ENCODE measurements at places on chromosomes 2 and 18.

DNA sequence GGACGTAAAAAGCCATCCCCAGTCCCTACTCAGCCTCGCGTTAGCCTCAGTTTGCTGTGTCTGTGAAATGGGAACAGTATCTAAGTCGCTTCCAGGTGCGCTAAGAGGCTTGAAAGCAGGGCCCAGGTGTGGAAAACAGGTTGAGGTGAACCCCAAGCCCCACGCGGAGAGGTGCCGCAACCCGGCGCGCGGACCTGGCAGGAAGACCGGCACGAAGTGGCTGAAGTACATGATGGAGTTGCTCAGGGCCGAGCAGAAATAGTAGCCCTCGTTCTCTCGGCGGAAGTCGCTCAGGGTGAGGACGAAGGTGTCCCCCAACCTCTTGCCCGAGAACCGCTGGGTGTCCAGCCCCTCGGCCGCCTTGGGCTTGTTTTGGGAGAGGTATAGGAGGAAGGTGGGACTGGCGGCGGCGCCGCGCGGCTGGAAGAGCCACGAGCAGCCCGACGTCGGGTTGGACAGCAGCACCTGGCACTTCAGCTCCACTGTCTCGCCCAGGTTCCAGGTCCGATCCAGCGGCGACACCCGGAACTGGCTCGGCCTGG, 508 bp downstream of the CD8A start:
- no peak for DNase-seq

DNA sequence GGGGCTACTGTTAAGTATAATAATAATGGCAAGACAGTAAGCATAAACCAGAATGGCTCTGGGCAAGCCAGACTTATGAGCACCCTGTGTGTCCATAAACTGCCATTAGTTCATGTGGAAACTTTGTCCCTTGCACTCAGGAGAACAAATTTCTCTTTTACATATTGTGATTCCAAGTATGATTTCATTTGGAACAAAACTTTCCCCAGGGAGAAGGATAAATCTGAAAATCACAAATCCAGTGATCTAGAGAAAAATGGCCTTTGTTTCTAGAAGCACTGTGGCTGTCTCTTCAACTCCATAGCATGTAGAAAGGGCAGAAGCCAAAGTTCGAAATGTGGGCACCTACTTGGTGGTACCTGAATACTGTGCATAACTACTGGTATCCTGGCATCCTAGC, 823.7 kb upstream of the SOX11 start:
- no peak for DNase-seq

DNA sequence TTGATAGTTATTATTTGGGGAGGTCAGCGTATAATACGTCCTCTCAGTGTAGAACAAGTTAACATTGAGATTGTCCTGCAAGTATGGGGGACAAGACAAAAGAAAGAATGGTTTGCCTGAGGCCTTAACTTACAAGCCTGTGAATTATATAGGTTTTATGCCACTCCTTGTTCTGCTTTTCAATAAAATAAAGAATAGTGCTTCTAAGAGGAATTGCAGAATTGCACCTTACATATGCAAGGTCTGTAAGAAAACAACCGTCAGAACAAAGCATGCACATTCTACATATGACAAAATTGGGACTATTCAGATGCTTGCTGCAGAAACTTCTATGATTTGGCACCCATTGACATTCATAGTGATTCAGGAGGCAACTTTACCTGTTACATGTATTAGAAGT, 785.0 kb downstream of the NR4A2 start:
- DNase-seq: no peak

DNA sequence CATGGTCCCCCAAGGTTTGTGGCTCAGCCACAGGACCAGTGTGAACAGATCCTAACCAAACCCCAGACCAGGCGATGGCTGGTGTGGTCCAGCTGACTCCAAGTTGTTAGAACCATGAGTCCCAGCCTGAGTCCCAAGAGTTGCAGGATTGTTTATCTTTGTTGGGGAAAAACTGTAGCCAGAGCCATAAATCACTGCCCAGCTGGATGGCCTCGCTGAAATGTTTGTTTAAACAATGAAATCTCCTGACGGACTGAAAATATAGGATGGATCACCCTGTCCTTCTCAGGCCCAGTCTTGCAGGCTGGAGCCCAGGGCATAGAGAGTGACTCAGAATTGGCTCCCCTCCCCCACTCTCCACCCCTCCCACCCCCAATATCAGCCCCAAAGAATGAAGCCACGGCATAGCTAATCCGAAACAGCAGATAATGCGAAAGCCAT, 36.4 kb downstream of the PKDCC start:
- DNase-seq: no peak

GRCh38 chr2:32633040-32633439, 5.2 kb downstream of the TTC27 start:
- DNase-seq: no peak

- DNase-seq: no peak
These were observed 124.6 kb upstream of the KCNH7 start for GRCh38 chr2:162963156-162963555.

DNA sequence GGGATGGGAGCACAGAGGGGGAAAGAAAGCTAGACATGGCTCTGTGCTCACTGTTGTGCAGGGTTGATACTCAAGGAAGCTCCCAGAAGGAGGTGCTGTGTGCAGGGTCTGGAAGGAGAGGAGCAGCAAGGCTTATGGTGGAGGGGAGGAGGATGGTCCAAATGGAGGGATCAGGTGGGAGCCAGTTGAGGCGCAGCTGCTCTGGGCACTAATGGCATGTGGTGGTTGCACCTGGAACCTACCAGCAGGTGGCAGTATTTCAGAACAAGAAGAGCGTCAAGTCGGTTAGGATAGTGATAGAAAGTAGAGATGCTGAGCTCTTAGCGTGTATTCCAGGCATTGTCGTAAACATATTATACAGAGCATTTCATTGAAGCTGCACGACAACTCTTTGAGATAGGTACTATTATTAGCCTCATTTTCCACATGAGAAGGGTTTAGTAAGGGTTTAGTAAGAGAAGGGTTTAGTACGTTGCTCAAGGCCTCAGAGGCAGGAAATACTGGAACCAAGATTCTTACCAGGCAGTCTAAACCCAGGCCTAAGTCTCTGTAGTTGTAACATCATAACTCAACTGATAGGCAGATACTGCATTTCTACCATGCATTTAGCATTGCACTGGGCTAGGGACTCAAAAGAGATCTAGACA, 223.7 kb downstream of the CYP26B1 start:
- DNase-seq: peak; percentile 37

DNA sequence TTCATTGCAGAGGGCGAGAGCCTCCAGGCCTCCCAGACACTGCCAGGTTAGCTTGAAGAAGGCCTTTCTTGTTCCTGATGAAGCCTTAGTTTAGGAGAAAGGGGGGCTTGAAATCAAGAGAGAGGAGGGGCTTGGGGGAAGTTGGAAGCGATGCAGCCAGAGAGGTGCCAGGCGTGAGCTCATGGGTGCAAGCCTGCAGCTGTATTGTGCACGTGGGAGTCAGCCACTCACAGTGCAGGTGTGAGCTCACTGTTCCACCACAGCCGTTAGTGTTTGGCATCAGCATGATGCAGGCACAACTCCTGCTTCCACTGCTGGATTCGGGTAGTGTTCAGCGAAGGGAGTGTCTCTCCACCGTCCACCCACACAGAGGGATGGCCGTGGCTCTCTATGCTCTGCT, 68.4 kb upstream of the ALPP start:
- no peak for DNase-seq

GRCh38 chr18:69081846-69082245, 284.0 kb downstream of the CCDC102B start:
- no peak for DNase-seq

DNA sequence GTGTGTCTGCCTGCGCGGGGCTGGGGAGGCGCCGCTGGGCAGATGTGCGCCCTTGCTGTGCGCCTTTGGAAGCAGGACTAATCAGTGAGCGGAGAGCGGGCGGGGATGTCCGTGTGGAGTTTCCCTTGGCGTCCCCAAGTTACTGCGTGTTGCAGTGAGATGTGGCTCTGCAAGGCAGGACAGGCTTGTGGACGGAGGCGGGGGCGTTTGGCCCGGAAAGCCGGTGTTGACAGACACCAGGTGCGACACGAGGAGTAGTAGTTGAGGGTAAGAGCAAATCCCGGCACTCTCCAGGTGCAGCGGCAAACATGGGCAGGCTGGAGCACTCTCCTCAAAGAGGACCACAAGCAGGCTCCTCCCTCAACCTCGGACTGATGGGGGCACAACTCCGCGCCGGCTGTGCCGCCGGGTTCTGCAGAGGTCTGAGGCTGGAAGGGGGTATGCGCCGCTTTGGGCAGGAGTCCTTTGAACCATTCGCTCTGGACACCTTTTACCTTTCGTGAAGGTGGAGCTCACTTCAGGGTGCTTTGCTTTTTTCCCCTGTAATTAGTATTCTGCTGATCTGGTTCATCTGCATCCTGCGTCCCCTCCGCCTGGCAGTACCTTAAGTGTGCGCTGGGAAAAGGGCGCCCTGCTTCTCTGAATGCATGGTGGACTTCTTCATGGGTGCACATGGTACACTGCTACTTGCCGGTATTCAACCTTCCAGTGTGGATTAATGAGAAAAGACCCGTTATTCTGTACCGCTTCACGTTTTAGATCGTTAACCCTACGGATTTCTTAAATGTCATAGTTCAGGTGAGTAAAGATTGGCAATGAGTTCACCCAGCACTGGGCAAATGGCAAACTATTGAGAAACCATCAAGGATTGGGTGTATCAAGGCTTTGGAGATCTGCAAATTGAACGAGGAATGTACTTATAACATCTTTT, 608 bp downstream of the CDH7 start:
- DNase-seq: no peak

DNA sequence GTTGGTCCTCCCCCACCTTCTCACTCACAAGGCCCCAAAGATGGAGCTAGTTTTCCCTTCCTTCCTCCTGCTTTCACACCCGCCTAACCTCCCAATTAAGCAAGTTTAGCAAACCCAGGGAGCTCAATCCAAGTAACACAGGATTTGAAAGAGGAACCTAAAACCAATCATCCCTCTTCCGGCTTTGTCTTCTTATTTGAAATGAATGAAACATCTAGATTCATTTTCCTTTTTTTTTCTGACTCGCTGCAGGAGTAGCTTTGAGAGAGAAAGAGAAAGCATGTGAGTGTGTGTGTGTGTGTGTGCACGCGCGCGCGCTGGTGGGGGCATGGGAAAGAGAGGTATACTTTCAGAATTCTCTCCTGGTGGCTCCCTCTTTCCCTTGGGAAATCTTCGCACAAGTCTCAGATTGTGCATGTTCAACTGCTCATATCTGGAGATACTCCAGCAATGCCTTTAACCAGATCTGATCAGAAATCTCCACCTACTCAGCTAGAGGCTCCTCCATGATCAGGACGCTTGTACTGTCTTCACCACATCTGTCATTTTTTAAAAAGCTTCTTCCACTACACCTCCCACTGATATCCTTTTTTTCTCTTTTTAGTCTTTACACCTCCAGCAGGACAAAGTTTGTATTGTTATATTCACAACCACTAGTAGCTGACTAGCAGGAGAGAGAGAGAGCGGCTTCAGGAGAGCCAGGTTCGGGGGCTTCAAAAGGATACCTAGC, 1.7 kb downstream of the SLC8A1 start:
- no peak for DNase-seq

- DNase-seq: no peak
These were observed 698.1 kb upstream of the NXPH2 start for GRCh38 chr2:139478165-139478914.
